ENCODE measurements at places on chromosomes 4 and X.

DNA sequence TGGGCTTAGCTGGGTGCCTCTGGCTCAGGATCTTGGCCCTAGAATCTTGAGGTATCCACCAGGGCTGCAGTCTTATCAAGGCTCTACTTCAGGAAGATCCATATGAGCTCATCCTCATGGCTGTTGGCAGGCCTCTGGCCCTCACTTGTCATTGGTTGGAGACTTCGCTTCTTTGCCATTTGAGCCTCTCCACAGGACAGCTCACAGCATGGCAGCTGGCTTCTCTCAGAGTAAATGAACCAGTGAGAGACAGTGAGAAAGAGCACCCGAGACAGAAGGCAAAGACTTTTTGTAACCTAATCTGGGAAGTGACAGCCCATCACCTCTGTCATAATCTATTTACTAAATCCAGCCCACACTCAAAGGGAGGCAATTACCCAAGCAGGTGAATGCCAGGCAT is 236.8 kb downstream of the GPAT3 start:
- peak; percentile 20 for DNase-seq

DNA sequence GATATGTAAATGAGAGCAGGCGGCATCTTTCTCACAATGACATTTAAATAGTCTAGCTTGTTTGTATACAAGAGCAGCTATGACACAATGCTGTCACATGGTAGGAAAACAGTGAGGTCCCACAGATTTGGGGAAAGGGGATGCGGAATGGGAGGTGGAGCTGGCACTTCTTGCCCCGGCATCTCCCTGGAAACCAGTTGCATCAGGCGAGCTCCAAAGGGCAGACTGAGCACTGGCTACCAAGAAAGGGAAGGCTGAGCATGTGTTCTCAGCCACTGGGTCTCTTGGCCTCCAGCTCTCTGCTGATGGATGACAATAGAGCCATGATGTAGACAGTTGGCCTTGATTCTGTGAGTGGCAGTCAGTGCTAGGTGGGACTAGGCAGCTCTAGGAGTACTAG is 109.0 kb downstream of the UCHL1 start:
- no peak for DNase-seq

DNA sequence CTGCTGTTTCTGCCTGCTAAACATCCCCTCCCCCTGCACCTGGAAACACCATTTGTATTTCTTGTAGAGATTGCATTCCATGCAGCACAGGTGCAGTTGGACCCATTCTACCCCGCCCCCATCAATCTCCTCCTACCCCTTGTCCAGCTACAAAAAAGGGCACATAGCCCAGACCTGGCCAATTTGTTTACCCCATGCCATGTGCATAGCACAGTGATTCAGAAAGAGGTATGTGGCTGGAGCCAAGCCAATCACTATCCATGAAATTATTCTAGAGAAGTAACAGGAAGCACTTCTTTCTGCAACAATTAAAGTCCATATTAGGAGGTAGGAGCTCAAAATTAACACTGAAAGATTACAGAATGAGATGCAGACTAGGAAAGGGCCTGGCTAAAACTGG is 20.2 kb upstream of the TMEM184C start:
- DNase-seq = no peak

- DNase-seq = no peak
Observed at GRCh38 chr4:153159728-153160221, 44.5 kb upstream of the TRIM2 start.

DNA sequence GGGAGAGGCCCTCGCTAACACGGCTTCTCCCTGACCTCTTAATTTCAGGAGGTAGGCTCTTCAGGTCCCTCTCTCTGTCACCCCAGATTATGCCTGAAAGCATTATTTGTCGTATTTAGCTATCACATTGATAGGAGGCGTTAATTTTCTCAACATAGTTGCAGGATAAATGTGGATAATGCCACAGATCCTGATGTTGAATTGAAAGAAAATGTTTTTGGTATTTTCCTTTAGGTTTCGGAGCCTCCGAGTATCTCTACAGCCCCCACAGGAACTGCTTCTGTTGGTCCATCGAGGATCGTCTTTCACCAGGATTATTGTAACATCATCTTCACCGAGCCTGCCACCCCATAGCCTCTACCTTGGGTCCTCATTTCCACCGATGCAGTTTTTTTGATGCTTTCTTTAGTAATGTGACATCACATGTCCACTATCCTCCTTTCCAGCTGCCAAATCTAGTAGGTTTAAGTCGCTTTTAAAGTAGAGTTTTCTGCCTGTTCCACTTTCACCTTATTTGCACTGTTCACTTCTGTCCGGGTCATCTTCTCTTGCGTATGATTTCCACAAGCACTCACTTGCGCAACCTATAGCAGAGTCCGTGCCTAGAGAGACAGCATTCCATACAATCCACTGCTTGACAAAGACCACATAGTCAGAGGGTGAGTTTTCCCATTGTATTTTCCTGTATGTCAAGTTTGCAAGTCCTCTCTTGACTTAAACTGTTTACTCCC is 665 bp downstream of the TIGD2 start:
- DNase-seq = peak; percentile 32

DNA sequence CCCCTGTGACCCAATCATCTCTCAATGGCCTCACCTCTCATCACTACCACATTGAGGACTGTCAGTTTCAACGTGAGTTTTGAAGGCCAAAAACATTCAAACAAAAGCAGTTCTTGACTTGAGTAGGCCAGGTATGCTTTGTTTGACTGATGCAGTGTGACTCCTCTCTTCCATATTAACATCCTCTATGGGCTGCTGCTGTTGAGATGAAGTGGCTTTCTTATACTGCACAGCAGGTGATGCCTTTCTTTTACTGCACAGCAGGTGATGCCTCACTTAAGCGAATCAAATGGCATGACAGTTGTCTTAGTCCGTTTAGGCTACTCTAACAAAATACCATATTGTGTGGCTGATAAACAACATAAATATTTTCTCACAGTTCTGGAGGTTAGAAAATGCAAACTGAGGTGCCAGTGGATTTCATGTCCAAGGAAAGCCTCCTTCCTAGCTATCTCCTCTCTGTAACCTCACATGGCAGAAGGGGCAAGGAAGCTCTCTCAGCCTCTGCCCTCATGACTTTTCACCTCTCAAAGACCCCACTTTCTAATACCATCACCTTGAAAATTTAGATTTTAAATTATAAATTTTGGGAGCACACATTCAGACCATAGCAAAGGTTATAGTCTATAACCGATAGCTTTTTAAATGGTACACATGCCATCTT is 2267.9 kb upstream of the AGA start:
- no peak for DNase-seq

DNA sequence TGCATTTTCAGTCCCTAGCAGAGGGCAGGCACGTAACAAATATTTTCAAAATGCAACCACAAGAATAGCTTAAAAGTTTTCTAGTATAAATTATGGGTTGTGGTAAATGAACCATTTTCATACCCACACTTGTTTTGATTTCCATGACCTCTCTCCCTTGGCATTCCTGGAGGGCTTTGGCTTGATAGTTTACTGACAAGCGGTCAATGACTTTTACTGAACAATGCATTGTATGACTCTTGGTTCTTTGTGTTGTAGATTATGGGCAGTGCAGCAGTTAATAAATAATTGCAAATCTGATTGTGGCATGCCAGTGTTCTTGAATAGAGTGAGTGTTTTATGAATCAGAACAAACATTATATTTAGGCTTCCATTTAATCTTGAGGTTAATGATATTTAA is 285.2 kb upstream of the ARX start:
- DNase-seq = no peak

- DNase-seq = peak; percentile 41
Observed at GRCh38 chr4:89837993-89838390, 1.0 kb upstream of the SNCA start.

- DNase-seq = no peak
Observed at GRCh38 chr4:156336511-156336910, 382.8 kb upstream of the CTSO start.

DNA sequence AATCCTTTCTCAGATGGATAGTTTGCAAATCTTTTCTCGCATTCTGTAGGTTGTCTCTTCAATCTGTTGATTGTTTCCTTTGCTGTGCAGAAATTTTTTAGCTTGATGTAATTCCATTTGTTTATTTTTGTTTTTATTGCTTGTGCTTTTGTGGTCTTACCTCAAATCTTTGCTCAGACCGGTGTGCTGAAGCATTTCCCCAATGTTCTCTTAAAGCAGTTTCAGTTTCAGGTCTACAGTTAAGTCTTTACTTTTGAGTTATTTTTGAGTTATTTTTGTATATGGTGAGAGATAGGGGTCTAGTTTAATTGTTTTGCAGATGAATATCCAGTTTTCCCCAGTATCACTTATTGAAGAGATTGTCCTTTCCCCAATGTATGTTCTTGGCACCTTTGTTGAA is 18.2 kb upstream of the SLC25A14 start:
- no peak for DNase-seq

DNA sequence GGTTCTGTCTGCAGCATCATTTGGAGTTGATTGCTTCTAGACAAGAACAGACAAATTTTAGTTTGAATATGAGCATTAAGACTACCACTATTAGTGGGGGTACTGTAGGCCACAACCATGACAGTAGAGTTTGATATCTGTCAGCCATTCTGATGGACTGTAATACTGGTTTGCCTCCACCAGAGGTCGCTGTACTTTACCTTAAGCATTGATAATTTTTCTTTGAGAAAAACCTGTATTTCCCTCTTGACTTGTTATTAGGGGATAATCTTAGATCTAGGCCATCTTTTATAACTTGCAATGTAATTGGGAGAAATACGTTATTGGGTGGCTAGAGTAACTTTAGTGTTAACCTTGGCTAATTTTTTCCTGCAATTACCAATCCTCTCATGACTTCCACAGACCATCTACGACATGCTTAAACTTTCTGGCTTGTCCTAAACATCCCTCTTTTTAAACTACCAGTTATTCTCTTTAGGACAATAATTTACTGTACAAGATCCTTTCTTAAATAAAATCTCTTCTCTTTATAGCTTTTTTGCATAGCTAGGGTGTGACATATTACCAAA is 562.4 kb downstream of the MAGEB5 start:
- DNase-seq = no peak

GRCh38 chr4:81620442-81620841 is 148.7 kb upstream of the RASGEF1B start:
- DNase-seq = no peak

DNA sequence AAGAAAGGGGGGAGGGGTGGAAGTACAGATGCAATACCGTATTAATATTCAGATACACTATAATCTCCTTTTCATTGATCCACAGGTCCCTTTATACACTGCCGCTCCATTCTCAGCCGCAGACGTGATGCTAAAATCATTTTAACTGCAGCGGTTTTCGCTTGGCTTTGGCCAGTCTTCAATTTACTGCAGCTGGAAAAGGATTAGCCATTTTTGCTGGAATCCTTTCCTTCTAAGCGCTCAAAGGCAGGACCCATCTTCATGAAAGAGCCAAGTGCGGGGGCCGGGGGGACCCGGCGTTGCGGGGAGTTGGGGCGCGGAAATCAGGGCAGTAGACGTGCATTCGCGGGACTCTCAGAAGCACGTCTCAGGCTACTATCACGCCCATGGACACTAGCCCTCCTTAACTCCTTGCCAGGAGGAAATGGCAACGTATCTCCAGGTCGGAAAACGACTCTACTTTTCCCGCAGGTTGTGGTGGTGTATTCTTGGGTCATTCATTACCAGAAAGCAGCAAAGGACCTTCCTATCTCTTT is 1.7 kb upstream of the PCDH10 start:
- no peak for DNase-seq

- DNase-seq = no peak
Observed at GRCh38 chrX:143570782-143571181, 53.5 kb upstream of the SPANXN3 start.

GRCh38 chr4:154908168-154908567 is 127.1 kb downstream of the RBM46 start:
- DNase-seq = no peak

DNA sequence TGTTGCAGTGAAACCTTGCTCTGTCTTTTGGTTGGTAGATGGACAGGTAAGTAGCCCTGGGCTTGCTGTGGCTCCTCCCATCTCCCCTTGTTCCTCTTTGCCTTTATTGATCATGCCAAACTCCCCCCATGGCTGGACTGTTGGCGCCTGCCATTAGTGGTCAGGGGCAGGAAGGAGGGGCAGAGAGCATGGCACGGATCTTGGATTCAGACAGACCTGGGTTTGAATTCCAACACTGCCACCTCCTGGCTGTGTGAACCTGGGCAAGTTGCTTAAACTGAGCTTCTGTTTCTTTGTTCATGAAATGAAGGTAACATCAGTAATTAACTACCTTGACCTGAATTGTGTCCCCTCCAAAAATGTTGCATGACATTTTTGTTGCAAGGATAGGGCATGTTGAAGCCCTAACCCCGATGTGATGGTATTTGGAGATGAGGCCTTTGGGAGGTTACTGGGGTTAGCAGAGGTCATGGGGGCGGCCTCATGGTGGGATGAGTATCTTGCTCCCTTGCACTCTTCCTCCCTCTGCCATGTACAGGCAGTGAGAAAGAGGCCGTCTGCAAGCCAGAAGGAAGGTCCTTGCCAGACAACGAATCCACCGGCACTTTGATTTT is 6.0 kb downstream of the SLC2A9 start:
- no peak for DNase-seq

DNA sequence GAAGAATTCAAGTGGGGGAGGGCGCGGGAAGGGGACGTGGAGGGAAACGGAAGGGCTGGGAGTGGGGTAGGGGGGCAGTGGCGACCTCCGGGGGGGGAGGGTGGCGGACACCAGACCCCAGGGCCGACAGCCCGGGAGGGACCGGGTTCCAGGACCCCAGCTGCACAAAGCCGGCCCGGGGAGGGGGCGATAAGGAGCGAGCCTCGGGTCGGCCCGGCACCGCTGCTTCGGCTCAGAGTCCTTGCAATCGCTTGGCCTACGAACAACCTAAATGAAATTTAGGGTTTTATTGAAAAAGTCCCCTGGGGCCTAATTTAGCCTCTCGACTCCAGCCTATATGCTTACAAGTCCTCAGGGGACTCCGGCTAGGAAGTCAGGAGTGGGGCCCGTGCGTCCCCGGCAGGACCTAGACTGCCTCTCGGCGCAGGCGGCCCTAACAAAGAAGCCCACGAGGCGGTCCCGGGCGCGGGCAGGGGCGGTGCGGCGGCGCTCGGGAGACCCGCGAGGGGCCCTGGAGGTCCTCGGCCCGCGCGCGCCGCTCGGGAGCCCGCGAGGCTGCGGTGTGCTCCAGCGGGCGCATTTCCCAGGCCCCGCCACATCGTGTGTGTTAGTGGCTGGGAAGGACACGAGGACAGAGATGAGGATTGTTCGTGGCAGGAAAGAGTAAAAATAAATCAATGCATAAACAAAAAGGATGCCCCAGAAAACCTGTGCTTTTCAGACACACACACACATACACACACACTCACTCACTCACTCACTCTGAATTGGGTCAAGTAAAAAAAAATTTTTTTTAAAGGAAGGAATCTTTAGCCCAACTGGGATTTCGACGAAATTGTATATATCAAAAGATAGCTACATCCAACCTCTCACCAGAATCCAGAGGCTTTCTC is 70.0 kb downstream of the MGST2 start:
- DNase-seq = no peak
